ENCODE measurements at places on chromosomes 7 and 10. TPM values are rescaled to one million over a fixed set of nuclear protein-coding genes. Genes with fewer than 3 reads are reported as not detected.

SORCS3 gene
- total RNA-seq: 0.17 TPM

DNA sequence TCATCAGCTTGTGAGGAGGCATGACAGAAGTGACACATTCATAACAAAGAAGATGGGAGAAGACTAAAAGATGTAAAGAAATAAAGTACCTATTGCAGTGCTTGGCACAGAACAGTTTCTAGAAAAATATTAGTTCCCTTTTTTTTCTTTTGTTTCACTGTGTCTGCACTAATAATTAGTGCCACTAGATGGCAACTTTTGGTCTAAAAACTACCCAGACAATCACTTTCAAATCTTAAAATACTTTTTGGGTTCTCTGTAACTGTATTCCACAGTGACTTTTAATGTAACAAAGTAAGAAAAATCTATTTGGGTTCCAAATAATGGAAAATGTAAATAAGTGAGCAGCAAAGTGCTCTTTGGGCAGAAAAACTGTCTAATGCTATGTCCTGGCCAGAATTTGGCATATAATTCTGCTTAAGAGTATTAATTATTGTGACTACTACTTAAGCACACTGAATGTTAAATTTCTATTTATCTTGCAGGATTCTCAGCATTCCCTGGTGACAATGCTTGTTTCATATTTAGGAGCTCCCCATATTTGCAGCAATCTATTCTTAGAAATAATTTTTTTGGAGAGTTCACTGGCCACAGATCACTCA is 134.8 kb upstream of the KIF5B start:
- H3K27ac ChIP-seq: no peak overlapping the region
- peaks cover 6% of the 10 kb centered on the region for H3K4me1 ChIP-seq
- H3K27me3 ChIP-seq: no peaks in the 10 kb centered on the region
- no peak overlapping the region for H3K4me3 ChIP-seq
- peak; percentile 26 for DNase-seq

- no peak for DNase-seq
- no peaks in the 10 kb centered on the region for H3K27me3 ChIP-seq
- H3K27ac ChIP-seq: no peak overlapping the region
Measured at GRCh38 chr7:738723-739454, 11.8 kb upstream of the PRKAR1B start.

GRCh38 chr10:69866688-69867461 is 65.2 kb downstream of the COL13A1 start:
- H3K27me3 ChIP-seq: peaks cover 7% of the 10 kb centered on the region
- DNase-seq: no peak
- H3K27ac ChIP-seq: no peak overlapping the region
- no peaks in the 10 kb centered on the region for H3K36me3 ChIP-seq

DNA sequence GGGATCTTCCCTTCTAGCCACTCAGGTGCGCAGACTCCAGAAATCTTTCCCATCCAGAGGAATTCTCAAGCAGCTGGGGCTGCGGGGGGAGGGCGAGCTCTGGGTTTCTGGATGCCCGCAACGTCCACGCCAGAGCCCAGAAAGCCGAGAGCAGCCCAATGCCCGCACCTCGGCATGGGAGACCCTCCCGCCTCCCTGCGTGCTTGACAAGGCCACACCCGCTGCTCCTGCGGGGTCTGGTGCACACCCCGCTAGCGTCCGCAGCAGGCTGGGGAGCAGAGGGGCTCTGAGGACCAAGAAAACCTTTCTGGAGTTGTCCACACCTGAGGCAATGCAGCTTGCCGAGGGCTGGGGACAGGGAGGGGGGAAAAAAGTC is 66.2 kb downstream of the SLC29A4 start:
- H3K4me3 ChIP-seq: no peak overlapping the region
- no peak overlapping the region for H3K27ac ChIP-seq
- no peak for DNase-seq
- peaks cover 35% of the 10 kb centered on the region for H3K36me3 ChIP-seq
- no peaks in the 10 kb centered on the region for H3K4me1 ChIP-seq
- H3K27me3 ChIP-seq: no peaks in the 10 kb centered on the region

Measured in activated CD4-positive, alpha-beta T cell treated with anti-CD3 and anti-CD28 coated beads, Interleukin-2, amount 10 ng/mL, durations not matched to agents 7 days and 5 days (primary cell).